Karpas-422 (cell line): ENCODE measurements at places on chromosomes 16 and 17. TPM values are rescaled to one million over a fixed set of nuclear protein-coding genes. Genes with fewer than 3 reads are reported as not detected.

FBXW10B gene
- total RNA-seq: 0.26 TPM in 1 of 2 replicates, not detected in the other

GSDMA gene
- not detected in 2 replicates for total RNA-seq

SPATA32 gene
- total RNA-seq: not detected in 2 replicates

GCGR gene
- not detected in 2 replicates for total RNA-seq

EFCAB13 gene
- 0.58 and 1.0 TPM in 2 replicates for total RNA-seq

MRPL28 gene
- total RNA-seq: 38.1 and 103 TPM in 2 replicates

SLC43A2 gene
- 10.0 and 10.8 TPM in 2 replicates for total RNA-seq
